Mucosa of gallbladder (tissue), 1 donor: ENCODE measurements at places on chromosomes 3 and 15. TPM values are rescaled to one million over a fixed set of nuclear protein-coding genes. Genes with fewer than 3 reads are reported as not detected.

GRCh38 chr3:114071786-114072185 is 15.2 kb downstream of the QTRT2 start:
- no peak for DNase-seq

- DNase-seq = no peak
These were observed 2.6 kb downstream of the FAM43A start for GRCh38 chr3:194688200-194688740.

DNA sequence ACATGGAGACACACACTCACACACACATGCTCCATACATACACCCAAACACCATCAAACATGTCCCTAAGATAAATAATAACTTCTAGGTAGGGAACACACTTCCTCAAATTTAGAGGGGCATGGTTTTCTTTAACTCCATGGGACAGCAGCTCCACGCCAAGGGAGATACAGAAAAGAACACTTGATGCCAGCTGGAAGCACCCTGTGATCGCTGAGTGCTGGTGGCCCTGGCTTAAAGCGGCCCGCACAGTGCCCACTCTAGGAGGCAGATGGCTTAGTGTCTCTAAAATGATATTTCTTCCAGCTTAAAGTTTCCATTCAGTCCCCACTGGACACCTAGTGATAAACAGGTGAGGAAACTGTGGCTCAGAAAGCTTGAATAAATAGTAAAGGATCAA is 232.9 kb downstream of the UACA start:
- DNase-seq = no peak

DNA sequence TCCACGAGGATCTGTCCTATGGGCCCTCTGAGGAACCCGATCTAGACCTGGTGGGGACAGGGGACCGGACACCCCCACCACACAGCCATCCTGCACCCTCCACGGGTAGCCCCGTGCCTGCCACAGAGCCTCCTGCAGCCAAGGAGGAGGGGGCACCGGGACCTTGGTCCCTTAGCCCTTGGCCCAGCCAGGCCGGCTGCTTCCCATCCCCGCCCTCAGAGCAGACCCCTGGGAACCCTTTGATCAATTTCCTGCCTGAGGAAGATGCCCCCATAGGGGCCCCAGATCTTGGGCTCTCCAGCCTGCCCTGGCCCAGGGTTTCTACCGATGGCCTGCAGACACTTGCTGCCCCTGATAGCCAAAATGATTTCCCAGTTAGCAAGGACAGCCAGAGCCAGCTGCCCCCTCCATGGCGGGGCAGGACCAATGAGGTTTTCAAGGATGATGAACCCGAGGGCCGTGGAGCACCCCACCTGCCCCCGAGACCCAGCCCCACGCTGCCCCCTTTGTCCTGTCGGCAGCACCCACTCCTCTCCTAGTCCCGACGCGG is 91.5 kb downstream of the TBC1D2B start:
- DNase-seq = no peak

DNA sequence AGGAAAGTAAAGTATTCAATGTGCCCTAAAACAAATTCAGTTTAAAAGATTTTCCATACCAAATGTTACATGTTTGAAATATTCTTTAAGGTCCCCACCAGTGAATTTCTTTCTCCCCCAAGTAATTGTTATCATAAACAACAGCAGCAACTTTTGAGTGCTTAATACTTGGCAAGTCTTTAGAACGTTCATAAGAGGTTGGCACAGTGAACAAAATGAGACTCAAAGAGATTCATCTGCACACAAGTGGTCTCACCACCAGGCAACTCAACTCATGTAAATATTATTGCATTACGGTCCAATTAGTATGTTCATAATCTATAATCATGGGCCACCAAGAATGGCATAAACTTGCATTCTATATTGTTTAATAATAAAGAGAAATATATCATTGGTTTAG is 98.7 kb downstream of the TBL1XR1 start:
- no peak for DNase-seq

MNS1 gene
- 2.2 TPM for total RNA-seq

DNA sequence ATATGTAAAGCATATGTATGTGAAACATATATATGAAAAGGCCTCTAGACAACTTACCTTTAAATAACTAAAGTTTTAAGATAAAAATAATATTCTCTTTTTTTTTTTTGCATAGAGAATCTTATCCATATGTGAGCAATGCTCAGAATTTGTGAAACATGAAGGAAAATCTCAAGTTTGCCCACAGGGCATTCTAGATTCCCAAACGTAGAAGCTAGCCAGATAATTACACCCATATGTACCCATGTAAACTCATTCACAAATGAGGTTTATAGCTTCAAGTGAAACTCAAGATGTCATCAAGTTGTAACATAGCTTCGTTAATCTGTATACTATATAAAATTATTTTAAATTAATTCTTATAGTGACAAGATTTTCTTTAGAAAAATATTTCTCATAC is 537.3 kb upstream of the NR2F2 start:
- no peak for DNase-seq

FBXO40 gene
- total RNA-seq = 0.03 TPM

GRCh38 chr3:9468460-9468859 is 71.0 kb downstream of the SETD5 start:
- DNase-seq = no peak

DNA sequence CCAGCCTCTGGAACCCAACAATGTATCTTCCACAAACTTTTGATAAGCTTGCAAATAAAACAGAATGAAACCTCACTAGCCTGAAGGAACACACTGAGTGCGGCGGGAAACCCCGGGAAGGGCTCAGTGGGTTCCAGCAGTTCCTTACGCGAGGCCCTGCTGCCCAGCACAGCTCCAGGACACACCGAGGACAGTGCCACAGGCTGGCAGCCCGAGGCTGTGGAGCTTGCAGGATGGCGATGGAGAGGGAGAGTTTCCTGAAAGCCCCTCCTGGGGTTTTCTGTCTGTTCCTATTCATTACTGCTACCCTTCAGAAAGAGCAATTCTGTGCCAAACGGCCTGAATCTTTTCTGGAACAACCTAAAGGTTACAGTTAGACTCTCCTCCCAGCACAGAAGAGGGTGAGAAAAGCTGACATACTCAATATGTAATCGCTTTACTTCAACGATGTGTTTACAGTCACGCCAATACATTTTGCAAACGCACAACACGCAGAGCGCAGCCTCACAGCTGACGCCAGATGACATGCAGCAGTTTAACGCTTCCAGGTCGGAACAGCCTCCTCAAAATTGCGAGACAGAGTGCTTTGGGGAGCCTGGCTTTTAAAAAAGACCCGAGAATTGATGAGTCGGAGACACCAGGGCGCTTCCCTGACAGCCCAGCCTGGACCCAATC is 57.1 kb upstream of the RPL32 start:
- DNase-seq = no peak

DNA sequence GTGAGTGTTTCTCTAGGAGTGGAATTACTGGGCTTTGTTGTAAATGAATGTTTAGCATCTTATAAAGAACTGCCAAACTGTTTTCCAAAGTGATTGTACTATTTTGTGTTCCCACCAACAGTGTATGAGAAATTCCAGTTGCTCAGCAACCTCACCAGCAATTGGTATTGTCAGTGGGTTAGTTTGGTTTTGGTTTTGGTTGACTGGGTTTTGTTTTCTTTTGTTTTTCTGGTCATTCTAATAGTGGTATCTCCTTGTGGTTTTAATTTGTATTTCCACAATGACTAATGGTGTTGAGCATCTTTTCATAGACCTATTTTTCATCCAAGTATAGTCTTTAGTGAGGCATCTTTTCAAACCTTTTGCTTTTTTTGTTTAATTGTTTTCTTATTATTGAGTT is 27.1 kb downstream of the FILIP1L start:
- DNase-seq = no peak

DNA sequence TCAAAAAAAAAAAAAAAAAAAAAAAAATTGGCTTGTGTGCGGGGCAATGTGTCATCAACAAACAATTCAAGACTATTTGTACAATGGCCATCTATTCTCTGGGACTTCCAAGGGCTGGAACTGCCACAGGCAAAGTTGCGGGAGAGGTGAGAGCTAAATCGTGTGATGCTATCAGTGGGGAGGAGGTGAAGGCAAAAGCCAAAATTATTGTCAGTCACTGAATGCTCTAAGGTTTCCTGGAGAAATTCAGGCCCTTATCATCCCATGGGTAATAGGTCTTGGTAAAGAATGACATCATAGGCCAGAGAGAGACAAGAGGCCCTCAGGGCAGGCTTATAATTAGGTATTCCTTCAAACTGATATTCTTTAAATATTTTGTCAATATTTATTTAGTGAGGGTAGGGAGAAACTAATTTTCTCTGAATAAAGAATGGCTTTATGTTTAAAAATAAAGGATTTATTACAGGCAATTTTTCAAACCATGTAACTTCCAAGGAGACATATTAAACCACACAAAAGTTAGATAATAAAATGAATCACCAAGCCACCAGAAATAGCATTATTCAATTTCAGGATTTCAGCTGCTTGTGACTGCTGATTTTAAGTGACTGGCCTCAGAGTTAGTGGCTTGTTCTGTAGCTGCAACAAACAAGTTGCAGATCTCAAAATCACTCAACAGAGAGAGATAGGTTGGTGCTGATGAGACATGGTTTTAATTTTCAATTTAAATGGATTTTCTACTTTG is 226.3 kb upstream of the MRPL3 start:
- no peak for DNase-seq

GRCh38 chr3:87090631-87091030 is 99.7 kb upstream of the VGLL3 start:
- DNase-seq = no peak

SAXO2 gene
- 12.3 TPM for total RNA-seq

NEO1 gene
- 92.8 TPM for total RNA-seq
